ENCODE measurements at places on chromosomes 7 and 10.

DNA sequence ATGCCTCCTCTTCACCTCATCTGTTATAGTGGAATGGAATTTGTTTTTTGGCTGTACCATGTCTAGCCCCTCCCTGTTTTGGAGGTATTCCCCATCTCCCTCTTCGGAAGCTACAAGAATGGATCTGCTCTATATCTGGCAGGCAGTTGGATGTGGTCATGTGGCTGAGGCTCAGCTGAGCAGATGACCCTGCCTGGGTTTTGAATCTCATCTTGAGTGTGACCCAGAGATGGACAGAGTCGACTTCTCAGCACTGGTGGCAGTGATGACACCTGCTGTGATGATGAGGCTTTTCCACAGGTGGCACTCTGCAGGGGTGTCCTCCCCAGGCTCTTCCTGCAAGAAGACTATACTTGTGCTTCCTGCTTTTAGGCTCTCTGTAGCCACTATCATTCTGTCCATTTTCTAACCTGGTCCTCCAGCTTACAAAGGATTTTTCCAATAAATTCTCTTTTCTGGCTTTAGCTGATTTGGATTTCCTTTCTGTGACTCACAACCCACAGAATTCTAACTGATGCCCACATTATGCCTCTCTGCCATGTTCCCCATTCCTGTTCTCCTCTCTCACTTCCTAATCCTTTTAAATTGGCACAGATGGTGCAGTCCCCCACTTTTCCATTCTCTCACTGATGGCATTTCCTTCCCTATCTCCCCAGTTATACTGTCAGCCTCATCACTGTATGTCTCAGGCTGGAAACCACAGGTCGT lies 7.5 kb upstream of the ARHGAP22 start:
- no peak for DNase-seq

DNA sequence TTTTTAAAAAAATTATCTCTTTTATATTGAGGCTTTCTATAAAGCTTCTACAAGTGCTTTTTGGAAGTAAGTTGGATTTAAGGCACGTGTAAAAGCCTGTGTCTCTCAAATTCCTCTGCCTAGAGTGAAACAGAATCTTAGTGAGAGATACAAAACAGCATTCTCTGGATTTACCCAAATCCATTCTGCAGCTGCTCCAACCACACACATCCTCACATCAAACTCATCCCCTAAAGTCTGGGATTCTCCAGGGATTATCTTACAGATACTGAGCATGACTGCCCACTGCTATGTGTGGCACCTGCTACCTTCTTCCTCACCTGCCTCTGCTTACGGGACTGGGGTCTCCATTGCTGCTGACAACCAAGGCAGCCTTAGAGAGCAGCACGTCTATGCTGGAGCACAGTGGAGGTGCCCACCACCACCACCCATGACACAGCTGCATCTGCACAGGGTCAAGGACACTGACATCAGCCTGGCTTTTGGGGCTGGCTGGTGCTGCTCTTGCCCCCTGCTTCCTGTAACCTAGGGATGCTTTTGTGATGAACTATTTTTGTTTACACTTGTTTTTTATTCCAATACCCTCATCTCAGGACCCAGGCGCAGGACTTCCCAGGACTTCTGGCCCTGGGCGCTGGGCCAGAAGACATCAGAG lies 139.2 kb upstream of the NAMPT start:
- DNase-seq: no peak

- DNase-seq: no peak
Measured at GRCh38 chr10:131113709-131114291, 197.7 kb downstream of the TCERG1L start.

DNA sequence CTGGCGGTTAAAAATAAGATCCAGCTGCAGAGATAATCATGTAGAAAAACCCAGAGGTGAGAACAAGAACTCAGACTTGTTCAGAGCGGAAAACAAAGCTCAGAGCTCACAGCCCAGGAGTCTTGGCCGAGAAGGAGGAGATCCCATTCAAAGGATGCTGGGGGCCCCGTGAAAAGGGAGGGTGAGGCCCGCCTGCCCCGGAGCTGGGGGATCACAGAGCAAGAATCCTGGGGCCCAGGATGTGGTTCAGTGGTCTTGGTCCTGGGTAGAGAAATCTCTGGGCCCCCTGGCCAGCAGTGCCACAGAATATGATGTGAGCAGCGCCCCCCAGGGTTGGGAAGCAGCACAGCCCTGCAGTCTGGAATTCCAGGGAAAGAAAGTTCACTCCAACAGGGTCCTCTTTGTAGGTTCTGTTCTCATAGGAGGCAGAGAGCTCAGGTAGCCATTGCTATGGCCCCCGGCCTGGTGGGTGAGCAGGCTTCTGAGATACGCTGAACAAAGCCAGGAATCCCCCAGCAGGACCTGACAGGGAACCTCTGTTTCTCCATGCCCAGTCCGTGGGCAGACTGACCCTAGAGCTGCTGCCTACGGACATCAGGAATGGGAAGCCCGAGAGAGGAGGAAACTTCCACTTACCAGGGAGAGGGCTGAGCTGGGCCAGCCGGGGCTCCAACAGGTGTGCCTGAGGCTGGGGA lies 77.7 kb upstream of the GNA12 start:
- DNase-seq: no peak

- DNase-seq: no peak
Measured at GRCh38 chr10:36187380-36188079, 545.4 kb upstream of the FZD8 start.

DNA sequence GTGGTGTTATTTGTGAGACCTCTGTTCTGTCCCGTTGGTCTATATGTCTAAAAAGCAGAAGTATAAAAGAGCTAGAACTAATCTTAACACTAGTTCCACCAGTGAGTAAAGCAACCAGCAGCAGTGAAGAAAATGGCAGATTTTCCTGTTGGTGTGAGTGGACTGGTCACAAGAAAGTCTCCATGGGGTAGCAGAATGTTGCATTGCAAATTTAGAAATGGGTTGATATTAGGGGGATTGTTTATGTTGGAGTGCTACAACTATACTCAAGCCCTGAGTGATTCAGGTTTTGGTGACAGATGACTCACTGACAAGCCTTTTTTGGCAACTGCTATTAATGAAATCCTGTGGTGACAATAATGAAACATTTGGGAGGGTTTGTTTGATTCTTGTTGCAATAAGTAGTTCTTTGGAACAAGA lies 5.6 kb downstream of the AVL9 start:
- DNase-seq: no peak

- DNase-seq: no peak
Measured at GRCh38 chr7:134827889-134828288, 48.5 kb downstream of the CALD1 start.

DNA sequence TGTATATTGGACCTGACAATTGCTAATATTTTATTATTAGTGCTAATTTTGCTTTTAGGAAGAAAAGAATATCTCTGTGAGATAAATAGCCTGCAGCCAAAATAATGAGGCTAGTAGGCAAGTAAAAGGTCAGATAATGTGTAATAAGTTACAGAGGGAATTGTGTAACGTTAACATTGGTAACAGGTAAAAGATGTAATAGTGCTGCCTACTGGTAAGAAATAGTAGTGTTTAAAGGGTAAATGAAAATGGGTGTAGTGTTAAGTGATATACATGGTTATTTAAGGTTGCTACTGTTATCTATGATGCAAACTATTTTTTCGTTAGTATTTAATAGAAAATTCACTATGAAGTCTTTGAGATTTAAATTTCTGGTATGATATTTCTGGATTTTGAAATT lies 9.2 kb upstream of the FOXP2 start:
- no peak for DNase-seq

GRCh38 chr10:121216295-121216694 lies 365.1 kb downstream of the WDR11 start:
- no peak for DNase-seq

DNA sequence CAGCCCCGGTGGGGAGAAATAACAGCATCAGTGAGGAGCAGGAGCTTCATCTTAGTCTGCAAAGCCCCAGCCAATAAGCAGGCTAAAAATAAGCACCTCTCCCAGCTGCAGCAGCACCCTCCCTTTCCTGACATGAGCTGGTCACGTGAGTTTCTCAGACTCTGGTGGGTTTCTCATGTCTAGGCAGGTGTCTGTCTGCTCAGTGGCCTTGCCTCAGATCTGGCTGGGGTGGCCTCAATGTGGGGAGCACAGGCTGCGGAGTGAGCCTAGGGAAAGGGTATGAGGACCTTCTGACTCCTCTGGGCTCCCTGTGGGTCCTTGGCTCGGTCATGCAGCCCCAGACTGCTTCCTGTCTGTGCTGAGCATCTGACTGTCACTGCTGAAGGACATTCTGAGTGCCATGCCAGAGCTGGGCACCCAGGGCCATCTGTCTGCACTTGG lies 81.6 kb upstream of the LRRC4 start:
- no peak for DNase-seq

GRCh38 chr10:44967616-44968015 lies 8.0 kb downstream of the RASSF4 start:
- no peak for DNase-seq

DNA sequence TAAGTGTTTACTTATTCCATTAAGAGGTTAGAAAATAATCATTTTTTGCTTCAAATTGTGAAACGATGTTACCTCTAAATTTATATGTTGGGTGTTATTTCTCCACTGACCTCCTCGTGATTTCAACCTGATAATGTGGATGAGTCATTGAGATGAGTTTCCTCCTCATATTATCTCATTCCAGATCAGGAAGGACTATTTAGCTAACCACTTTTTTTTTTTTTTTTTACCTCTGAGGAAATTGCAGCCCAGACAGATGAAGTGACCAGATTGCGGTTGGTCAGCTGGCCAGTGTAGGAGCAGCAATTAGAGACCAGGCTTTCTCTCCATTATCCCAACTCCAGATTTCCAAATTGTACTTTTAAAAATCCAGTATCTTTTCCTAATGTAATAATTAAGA lies 248.7 kb downstream of the FZD1 start:
- no peak for DNase-seq

DNA sequence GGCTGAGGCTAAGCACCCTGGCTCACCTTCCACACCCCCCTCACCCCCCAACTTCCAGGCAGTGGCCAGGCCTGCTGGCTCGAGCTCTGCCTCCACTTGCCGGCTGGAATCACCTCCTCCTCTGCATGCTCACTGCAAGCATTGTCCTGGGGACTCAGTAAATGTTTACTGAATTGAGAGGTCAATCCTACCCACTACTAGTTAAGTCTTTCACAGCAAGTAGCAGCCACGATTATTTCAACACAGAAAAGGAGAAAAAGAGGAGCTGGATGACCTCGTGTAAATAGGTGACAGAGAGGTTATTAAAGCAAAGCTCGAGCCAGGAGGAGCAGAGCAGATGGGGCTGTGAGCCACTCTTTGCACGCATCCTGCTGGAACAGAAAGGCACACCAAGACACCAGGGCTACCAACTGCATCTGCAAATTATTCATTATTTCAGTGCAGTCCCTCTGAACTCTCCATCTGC lies 32.1 kb downstream of the HIPK2 start:
- DNase-seq: no peak

DNA sequence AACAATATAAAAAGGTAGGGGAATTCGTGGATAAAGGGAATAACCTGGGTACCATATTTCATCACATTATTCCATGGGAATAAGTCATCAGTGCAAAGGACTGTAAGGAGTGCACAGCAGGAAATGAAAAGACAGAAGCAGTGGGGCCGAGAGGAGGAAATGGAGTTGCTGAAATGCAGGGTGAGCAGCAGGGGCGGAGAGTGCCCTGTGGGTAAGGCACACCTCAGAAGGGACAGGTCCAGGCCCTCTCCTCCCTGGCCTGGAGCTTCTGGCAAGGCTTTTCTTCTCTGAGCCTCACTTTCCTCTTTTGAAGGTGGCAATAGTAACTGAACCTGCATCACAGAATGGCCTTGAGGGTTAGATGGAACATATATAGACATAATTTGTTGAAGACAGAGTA lies 26.2 kb downstream of the IKZF1 start:
- no peak for DNase-seq

- no peak for DNase-seq
Measured at GRCh38 chr10:82867056-82867455, 992.1 kb downstream of the NRG3 start.

All from hematopoietic multipotent progenitor cell treated with erythropoietin and hydrocortisone succinate and interleukin-3 and kit ligand, for 15 days (in vitro differentiated cells).